Hepatocyte (in vitro differentiated cells): ENCODE measurements at places on chromosomes 6 and 20.
A peak's percentile ranks its signal among the peaks of the same experiment; 100 is the strongest.

- no peak for DNase-seq
These were observed 67.8 kb upstream of the EDN3 start for GRCh38 chr20:59232618-59233017.

DNA sequence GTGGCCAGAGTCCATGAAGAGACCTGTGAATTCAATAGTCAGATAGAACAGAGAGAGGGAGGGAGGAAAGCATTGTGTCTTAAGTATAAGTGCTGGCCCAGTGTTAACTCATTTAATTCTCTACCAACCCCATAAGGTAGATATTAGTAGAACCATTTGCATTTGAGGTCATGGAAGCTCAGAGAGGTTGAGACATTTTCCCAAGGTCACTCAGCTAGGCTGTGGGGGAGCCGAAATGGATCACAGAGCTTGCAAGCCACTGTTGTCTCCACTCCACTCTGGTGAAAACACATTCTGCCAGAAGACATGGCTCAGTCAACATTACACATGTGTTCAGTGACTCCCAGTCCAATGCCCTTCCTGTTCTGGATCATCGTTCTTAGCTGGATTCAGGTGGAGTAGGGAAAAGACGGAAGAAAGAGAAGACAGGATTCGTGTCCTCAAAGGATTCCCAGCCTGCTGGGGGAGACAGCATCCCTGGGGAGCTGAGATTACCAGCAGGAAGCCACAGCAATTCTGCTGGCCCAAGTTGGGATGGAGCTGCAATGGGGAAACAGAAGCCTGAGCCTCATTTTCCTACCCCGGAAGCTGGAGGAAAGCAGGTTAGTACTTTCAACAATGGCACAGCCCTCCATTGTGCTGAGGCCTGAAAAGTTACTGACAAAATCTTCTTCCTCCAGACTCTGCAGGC, 27.0 kb upstream of the MDGA1 start:
- DNase-seq: no peak

DNA sequence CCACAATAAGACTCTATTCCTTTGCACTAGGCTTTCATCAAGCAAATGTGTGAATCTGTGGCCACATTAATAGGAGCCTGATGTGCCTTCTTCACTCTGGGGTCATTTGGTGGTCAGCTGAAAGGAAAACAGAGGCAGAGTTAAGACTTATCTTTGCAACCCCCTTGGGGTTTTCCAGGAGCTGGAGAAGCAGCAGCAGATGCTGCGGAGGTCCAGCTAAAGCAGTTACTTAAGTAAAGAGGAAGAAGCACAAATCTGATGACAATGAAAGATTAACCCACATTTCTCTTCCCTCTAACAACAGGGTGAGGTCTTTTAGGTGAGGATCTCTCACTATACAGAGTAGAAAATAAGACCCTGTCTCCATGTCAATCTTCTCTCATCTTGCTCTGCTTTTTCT, 45.4 kb upstream of the QKI start:
- DNase-seq: no peak

- DNase-seq: peak; percentile 16
These were observed 184.9 kb upstream of the TENT5A start for GRCh38 chr6:81937296-81937937.

- no peak for DNase-seq
These were observed 104.5 kb upstream of the CARMIL1 start for GRCh38 chr6:25174678-25175077.

GRCh38 chr6:89818977-89819335, 638 bp downstream of the MDN1 start:
- peak; percentile 25 for DNase-seq

DNA sequence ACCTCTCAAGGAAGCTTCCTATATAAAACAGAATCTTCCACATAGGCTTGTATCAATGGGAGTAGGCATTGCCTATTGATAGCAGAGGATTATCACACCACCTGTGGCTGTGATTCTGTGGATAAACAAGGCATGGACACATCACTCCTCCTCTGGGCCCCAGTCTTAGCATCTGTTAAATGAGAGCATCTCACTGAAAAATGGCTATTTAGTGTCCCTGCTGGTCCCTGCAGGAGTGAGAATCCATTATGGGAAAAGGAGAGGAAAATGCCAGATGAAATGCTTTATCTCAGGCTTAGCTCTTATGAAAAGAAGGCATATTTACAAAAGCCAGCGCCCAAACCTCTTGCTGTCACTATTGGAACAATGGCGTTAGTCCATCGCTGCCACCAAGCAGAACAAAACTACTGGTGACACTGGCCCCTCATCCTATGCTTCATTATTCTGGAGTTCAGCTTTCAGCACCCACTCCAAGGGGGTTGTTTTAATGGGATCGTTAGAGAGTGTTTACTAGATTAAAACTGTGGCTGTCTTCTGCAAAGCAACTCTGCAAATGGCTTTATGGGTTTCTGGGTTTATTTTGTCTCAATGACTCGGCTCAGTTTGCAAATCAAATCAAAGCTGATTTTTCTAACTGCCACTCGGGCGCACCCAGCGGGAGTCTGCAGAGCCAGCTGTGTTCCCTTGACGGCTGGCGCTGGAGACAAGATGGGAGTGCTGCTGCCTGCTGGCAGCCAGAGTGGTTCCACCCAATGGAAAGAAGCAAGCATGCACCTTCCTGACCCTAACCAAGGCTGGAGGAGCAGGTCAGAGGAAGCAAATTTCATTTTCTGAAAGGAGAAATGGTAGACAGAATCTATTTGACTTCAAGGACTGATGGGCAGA, 658.8 kb upstream of the CHD6 start:
- no peak for DNase-seq

DNA sequence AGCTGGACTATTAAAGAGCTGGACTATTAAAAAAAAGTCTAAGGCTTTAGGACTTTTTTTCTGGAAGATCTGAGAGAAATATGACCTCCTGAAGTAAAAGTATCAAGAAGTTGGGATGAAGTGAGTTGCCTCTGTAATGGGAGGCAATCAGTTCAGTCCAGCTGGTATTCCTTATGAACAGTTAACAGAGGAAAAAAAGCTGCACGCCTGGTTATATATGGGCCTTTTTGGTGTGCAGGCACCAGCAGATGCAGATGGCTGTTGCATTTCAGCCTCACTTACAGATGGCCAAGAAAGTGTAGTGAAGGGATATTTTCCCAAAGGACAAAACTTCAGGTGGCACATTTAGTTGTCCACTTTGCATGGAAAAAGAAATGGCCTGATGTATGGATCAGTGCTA, 70.3 kb upstream of the ELOVL5 start:
- DNase-seq: no peak

DNA sequence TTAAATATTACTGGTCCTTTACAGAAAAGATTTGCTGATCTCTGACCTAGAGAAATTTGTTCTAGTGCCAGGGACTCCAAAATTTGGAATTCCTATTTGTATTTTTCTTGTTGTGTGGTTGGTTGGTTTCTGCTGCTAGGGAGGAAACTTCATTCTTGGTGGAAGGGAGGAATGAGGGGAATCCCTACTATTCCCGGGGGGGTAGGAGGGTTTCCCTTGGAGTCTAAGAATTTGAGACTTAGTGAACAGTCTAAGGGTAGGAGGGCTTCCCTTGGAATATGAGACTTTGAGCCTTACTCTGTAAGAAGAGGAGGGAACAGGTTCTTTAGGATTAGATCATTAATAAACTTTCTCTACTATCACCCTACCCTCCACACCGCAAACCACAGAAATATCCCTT, 67.1 kb upstream of the ADGRF1 start:
- DNase-seq: no peak

DNA sequence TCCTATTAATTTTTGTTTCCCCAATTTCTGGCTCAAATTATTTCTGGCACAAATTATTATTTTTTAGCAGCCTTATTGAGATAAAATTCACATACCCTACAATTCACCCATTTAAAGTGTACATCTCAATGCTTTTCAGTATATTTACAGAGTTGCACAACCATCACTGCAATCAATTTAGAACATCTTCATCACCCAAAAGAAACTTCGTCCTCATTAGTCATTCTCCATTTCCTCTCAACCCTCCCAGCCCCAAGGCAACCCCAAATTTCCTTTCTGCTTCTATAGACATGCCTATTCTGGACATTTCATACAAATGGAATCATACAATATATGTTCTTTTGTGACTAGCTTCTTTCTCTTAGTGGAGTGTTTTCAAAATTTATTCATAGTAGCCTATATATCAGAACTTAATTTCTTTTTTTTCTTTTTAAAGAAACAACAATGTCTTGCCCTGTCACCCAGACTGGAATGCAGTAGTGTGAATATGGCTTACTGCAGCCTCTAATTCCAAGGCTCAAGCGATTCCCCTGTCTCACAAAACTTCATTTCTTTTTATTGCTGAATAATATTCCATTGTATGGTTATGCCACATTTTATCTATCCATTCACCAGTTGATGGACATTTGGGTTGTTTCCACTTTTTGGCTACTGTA, 84.5 kb downstream of the DNAH8 start:
- DNase-seq: no peak

DNA sequence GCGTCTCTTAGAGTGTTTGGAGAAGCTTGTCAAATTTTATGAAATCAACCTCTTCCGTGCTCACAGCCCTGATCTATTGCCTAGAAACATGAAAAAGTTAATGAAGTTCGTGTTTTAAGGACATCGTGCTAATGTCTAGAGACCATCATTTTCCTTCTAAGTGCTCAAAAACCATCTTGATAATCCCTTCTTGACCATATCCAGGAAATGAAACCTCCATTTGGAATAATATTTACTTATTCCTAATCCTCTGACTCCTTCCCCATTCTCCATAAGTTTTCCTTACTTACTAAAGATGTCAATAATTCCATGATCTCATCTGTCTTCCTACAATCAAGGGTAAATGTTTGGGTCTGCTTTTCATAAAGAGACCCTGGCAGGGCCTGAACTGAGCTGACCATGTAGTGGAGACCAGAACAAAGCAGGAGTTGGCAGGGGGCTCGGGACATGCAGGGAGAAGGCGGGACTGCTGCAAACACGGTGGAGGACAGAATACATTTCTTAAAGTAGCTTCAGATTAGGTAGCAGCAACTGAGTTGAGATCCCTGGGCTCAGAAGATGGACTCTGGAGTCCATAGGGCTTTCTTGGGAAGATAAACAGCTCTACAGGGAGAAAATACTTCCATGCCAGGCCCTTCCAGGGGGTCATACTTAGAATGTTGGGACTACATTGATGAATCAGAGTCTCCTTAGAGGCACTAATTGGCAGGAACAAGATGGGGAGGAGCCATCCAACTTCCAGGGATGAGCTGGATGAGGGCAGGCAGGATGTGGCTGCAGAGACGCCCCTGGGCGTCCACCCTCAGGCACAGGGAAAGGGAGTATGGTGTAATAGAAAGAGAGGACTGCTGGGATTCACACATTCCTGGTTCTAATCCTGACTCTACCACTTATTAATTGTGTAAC, 100.7 kb downstream of the RIN2 start:
- DNase-seq: no peak

DNA sequence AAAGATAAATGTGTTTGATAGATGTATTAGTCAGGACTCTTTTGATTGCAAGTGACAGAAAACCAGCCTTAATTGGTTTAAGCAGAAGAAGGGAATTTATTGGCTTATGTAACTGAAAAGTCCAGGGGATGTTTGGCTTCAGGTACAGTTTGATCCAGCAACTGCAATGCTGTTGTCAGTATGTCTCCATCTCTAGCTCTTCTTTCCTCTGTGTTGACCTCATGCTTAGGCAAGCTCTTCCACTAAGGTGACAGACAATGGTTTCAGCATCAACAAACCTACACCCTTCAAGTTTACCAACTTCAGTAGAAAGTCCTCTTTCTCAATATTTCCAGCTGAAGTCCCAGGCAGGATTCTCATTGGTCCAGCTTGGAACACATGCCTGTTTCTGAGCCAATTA, 28.1 kb upstream of the ARFGEF2 start:
- DNase-seq: no peak
